ENCODE measurements at places on chromosomes 6 and 20. TPM values are rescaled to one million over a fixed set of nuclear protein-coding genes. Genes with fewer than 3 reads are reported as not detected.

DNA sequence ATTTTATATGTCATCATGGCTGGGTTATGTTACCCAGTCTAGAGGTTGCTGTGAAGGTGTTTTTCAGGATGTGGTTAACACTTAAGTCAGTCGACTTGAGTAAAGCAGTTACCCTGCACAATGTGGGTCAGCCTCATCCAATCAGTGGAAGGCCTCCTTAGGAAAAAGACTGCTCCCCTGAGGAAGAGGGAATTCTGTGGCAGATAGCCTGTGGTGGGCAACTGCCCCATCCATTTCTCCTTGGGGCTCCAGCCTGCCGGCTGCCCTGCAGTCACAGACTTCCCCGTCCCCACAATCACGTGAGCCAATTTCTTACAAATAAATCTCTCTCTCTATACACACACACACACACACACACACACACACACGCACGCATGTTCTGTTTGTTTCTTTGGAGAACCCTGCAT is 34.5 kb upstream of the MPC1 start:
- no peak for DNase-seq
- no peak overlapping the region for H3K4me3 ChIP-seq
- H3K4me1 ChIP-seq, result no peaks in the 10 kb centered on the region
- no peaks in the 10 kb centered on the region for H3K27me3 ChIP-seq
- H3K36me3 ChIP-seq, result peaks cover 15% of the 10 kb centered on the region
- no peak overlapping the region for H3K27ac ChIP-seq

DNA sequence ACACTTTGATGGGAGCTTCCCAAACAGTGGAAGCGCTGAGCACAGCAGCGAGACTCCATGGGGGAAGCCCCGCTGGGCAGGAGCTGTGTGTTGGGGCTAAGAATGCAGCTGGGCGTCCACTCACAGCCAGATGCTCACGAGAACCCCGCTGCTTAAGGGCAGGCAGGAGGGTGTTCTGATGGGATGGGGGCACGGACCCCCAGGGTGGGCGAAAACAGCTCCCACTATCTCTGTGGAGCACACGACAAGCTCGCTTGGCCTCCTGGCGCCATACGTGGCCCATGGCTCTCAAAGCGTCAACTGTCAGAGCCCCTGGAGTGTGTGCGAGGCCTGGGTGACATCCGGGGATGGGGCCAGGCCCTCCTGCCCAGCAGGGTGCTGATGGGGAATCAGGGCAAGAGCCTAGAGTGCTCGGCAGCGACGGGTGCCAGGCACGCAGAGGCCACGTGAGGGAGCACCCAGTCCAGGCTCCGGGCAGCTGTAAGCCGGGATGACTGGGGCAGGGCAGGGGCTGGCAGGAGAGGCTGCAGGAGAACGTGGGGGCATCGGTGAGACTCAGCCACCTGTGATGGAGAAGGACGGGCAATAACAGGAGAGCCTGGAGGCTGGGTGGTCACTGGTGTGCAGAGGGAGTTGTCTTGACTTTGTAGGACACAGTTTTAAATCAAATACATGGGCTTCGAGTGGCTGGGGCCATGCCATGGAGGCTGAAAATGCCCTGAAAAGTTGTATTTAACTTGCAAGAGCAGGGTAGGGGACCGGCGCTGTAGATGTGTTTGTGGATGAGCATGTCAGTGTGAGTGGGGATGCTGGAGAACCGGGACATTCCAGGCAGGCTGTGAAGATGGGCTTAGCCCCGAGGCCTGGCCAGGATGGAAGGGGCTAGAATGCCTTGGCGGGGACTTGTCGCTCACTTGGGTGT is 27.3 kb downstream of the PYGB start:
- no peaks in the 10 kb centered on the region for H3K4me1 ChIP-seq
- peaks cover 29% of the 10 kb centered on the region for H3K36me3 ChIP-seq
- no peak for DNase-seq
- H3K27ac ChIP-seq, result no peak overlapping the region
- H3K4me3 ChIP-seq, result no peak overlapping the region

Gene RIPPLY2
- total RNA-seq, result not detected

GRCh38 chr20:57522380-57523140 is 2.4 kb downstream of the CTCFL start:
- no peaks in the 10 kb centered on the region for H3K27me3 ChIP-seq
- H3K27ac ChIP-seq, result no peak overlapping the region
- no peaks in the 10 kb centered on the region for H3K36me3 ChIP-seq

Gene NMBR
- under 0.01 TPM for total RNA-seq

Gene SAMD3
- total RNA-seq, result 2.8 TPM

DNA sequence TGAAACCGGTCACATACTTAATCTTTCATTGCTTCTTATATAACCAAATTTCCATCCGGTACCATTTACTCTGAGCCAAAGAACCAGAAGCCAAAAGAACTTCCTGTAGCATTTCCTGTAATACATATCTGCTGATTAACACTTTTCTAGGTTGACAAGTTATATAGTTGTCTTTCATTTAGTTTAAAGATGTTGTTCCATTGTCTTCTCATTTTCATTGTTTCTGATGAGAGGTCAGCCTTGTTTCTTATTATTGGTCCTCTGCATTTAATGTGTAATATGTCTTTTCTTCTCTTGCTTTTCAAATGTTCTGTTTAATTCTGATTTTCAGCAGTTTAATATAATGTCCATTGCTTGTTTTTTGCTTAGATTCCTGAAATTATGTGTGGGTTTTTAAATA is 214.5 kb upstream of the CCN2 start:
- no peaks in the 10 kb centered on the region for H3K4me1 ChIP-seq
- H3K36me3 ChIP-seq, result no peaks in the 10 kb centered on the region
- H3K27me3 ChIP-seq, result no peaks in the 10 kb centered on the region
- H3K27ac ChIP-seq, result no peak overlapping the region
- DNase-seq, result no peak

DNA sequence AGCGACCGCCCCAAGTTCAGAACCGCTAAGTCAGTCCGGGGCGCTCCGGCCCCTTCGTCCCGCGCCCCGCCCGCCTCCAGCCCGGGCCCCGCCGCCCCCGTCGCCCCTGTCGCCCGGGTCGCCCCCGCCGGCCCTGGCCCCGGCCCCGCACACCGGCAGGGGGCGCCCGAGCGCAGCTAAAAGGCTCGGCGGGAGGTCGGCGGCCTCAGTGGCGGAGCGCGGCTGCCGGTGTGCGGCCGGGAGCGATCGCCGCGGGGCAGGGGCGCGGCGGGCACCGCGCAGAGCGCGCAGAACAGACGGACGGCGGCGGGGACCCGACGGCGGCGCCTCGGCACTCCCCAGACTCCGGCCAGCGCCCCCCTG is at the start of gene FNDC1:
FNDC1 (plus strand) TSS at position 208 of the 363 bp plus-strand sequence. CDS start 197 bp downstream, outside the sequence.
- DNase-seq, result no peak
- H3K27me3 ChIP-seq, result peaks cover 24% of the 10 kb centered on the region
- peak within 1 kb of the TSS; percentile 37 for H3K4me3 ChIP-seq
- no peaks in the 10 kb centered on the region for H3K4me1 ChIP-seq
- no peak within 1 kb of the TSS for H3K27ac ChIP-seq

Gene C20orf173
- not detected for total RNA-seq

Gene ZNF311
- total RNA-seq, result 3.6 TPM

Data from fibroblast of lung (primary cell).